Adipocyte (in vitro differentiated cells): ENCODE measurements at places on chromosomes 1 and 21.

GRCh38 chr1:68119445-68119844 lies 69.0 kb upstream of the DIRAS3 start:
- no peak for DNase-seq

- no peak for DNase-seq
These were observed 234.6 kb upstream of the IRF2BP2 start for GRCh38 chr1:234844479-234845031.

GRCh38 chr21:21196087-21196486 lies 197.9 kb downstream of the NCAM2 start:
- no peak for DNase-seq

- DNase-seq = no peak
These were observed 15.3 kb downstream of the NAV1 start for GRCh38 chr1:201554190-201554600.

DNA sequence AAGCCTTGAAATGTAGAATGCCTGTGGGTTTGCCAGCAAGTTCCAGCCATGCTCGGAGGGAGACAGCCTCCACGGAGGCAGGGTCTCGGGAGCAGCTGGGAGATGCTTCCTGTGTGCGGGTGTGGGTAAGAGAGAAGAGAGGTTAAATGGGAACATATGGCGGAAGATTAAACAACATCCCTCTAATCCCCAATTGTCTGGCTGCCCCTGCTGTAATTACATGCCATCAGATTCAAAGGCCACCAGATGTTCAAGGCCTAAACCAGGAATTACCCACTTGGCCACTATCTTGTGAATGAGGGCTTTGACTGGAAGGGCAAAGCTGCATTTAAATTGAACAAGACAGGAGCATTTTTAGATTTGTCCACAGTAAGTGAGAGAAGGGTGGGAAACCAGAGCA lies 81.4 kb upstream of the BACE2 start:
- DNase-seq = no peak

GRCh38 chr1:33358114-33358794 lies 37.4 kb upstream of the A3GALT2 start:
- DNase-seq = no peak

- no peak for DNase-seq
These were observed 28.4 kb upstream of the C1orf159 start for GRCh38 chr1:1144122-1144842.

- DNase-seq = no peak
These were observed 6.3 kb upstream of the CD247 start for GRCh38 chr1:167524651-167525050.

DNA sequence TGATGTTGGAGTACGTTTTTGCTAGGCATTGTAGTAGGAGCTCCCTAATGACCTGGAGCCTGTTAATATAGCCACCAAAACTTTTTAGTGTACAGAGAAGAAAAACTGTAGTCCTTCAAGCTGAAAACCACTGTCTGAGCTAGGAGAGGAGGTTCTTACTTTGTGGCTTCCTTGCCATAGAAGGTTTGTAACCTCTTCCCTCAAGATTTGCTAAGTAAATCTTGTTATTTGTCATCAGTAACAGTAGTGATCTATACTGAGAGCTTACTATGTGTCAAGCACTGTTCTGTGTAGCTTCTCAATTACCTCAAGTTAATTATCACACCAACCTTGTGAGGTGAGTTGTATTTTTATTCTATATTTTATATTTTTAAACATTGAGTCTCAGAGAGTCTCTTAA lies 21.2 kb upstream of the LRRC8C start:
- no peak for DNase-seq

DNA sequence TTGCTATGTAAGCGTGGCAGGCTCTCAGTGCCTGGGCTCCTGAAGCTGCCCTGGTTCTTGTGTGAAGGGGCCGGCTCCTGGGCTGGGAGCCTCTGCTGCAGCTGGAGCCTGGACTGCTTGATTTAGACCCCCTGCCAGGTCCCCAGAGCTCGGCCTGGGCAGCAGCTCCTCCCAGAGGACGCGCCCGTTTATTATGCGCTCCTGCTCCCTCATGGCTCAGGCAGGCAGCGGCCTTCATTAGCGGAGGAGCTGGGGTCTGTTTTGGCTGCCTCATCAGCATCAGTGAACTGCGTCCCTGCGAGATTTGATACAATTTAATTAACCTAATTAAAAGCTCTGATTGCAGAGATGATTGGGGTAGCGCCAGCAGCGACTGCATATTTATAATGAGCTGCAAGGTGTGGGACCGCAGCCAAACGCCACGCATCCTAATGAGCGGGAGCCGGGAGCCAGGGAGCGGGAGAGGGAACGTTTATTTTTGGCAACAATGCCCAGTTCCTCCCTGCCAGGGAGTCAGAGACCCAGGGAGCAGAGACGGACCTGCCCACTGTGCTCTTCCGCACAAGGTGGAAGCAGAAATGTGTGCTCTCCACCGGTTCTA lies 16.6 kb downstream of the UTP11 start:
- no peak for DNase-seq

DNA sequence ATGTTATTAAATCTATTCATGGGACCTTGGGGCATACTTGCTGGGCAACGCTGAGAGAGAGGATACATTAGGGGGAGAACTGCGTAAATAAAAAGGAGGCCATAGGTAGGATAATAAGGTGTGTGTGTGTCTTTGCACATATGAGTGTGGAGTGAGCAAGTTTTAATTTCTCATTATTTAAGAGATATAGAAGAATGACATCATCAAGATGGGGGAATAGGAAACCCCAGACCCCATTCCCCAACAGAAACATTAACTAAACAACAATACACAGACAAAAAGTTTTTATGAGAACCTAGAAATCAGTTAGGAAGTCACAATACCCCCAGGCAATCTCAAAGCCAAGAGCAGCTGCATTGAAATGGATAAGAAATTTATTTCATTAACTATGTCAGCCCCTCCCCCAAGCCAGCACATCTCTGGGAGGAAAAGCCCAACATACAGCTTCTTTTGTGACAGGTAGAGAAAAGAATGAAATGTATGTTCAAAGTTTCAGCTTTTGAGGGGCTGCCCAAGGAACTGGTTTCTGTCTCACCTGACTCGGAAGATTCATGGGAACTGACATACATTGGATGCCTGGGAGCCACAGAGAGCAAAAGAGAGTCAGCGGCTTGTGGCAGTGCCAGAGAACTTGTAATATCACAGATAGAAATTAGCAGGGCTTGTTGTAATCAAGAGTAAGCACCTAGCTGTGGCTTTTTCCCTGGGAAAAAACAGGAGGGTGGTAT lies 234.3 kb upstream of the NFIA start:
- DNase-seq = peak; percentile 2

DNA sequence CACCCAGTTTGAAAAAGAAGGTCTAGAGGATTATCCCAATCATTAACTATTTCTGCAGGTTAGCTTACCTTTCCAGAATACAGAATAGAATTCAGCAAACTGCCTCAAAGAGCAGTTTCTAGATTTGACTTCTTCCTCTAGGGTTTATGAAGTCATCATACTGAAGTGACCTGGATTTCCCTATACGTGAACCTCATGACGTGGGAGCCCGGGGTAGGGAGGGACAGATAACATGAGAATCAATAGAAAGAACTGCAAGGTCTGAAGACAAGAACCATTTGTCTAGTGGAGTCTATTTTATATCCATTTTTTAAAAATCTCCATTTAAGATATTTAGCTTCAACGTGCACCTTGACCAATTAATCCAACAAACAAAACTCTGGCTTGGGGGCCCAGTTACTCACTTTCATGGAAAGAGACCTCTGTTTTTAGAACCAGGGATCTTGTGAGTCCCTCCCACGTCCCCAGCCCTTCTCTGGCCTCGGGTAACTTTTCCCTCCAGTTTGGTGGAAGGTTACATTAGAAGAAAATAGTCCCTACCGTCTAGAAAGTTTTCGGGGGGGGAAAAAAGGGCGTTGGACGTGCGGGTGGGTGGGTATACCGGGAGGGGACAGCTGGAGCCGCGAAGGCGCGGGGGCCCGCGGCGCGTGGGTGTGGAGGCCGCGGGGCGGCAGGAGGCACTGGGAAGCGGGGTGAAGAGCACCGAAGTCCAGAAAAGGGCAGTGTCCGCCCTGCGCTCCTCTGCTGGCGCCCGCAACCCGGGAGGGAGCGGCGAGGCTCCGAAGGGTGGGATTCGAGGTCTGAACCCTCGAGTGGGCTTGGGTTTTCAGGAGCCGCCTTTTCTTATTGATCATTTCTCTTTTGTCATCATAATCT lies 13.8 kb upstream of the POGZ start:
- peak; percentile 78 for DNase-seq

DNA sequence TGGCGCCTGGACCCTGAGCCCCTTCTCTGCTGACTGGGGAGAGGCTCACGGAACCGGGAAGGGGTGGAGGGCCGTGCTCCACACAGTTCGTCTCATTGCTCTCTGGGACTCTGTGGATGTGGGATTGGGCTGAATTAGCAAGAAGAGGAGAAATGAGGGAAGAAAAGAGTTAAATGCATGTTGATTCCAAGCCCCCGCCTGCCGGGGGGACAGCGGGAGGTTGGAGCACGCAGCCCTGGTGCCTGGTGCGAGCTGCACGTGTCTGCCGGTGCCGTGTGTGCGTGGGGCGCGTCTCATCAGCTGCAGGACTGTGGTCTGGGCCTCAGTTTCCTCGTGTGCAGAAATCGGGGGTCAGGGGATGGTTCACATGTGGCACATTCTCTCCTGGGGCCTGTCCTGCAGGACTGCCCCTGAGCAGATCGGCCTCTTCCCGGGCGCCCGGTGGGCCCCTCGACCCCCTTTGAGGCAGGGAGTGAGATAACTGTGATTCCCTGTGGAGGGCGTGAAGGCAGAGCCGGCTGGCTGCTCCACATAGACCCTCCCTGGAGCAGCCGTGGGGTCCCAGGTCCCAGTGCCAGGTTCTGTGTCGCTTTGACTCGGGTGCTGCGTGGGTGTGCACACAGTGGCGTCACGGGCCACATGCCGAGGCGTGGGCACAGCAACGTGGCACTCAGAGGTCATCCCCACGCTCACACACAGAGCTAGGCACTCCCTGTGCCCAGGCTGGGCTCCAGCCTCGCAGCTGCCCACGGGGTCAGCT lies 11.4 kb downstream of the SAMD11 start:
- DNase-seq = no peak

DNA sequence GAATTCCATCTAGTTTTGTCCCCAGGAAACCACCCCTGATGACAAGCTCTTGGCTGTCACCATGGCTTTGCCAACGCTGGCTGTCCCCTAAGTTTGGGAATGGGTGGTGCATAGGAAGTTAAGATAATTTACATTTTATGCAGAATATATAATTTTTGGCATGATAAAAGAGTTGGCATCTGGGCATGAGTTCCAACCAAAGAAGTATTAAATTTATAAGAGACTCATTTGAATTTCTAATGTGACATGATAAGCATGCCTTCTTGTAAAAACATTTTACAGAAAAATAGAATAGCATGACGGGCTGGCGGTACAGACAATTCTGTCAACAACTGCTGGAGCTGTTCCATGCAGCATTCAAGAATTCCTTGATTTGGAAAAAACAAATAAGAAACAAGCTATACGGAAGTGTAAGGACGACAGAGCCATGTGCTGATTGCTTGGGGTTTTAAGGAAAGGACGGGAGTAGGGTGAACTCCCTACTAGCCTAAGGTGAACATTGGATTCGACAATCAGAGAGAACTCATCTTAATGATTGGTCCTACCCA lies 106.8 kb upstream of the C1orf21 start:
- no peak for DNase-seq
